NCI-H1092 treated with DMSO at 0.1 percent for 48 hours (cell line): ENCODE measurements at places on chromosomes 13 and 19.

- DNase-seq = no peak
Measured at GRCh38 chr13:58085274-58085673, 453.7 kb downstream of the PCDH17 start.

DNA sequence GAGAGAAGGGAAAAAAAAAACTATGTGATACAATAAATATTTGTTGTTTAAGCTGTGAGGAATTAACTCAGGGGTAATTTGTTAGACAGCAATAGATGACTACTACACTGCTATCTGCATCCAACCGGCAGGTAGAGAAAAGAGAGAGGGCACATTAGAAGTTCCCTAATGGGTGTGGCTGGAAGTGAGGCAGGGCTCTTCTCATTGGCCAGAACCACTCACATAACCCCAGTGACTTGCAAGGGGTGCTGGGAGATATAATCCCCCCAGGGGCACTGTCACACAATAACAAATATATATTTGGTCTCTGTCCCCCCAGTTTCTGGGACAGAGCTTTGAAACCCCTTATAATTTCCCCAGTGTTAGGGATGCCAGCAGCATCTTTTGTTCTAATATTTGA, 24.3 kb downstream of the FGF21 start:
- no peak for DNase-seq

DNA sequence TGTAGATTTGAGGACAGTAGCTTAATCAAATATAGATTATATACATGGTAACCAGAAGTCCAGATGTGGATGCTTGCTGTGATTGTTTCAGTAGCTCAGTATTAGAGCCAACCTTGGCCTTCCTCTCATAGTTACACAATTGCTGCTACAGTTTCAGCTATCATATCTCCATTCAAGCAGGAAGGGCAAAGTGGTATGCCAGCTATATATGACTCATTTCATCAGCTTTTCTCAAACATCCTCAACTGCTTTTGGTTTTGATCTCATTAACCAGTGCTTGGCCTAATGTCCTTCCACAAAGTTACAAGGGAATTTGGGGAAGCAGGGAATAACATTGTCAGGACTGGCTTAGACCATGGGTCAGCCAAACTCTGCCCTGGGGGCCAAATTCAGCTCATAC, 73.0 kb upstream of the MAB21L1 start:
- no peak for DNase-seq

GRCh38 chr13:111115965-111116521, 933 bp downstream of the ARHGEF7 start:
- DNase-seq = peak; percentile 37

DNA sequence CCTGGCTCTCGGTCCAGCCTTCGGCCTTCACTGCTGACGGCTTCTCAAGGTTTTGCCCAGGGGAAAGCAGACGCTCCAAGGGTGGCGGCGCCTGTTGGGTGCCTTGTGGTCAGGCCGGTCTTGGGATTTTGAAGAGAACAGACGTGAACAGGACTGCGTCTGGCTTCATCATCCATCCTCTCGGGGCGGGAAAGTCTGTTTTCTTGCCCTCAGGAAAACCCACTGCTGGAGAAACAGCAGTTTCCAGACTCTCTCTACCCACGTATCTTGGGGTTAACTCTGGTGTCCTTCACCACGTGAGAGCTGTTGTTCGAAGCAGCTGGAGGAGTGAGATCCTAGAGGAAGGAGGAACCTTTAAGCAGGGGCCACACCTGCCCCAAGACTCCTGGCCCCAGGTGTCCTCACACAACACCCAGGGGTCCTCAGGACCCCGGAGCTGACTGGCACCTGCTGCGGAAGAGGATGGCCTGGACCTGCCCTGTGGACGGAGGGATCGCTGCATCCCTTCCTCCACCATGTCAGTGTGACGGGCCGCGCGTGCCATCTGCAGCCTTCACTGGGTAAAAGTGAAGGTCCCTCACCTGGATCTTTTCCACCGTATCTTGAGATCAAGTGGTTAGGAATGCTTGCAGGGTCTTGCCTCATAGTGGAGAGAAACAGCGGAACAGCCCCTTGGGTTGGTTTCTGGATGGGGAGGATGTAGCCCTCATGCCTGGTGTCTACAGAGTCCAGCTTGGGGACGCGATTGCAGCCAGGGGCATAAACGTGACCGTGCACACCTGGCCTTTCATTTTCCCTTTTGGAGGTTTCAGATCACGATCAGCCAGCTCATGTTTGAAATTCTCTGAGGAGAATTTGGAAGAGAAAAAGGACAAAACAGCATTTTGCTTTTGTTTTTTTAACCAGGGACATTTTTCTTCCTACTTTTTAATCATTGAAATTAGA, 69.5 kb upstream of the MCF2L start:
- DNase-seq = no peak

DNA sequence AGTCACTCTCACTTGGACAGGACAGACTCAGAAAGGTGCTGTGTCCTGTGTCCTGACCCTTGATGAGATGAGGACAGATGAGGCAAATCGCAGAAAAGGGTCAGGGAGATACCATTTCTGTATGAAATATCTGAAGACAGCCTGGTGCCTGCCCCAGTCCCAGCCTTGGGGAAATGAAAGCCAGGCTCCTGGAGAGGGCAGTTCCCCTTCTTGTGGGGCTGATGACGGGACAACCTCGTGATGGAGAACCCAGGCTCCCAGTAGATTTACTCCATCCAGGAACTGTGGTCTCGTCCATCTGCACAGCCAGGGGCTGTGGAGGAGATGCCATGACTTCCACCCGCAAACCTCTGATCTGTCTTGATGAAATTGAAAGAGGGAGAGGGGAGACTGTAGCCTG, 13.8 kb downstream of the LILRB1 start:
- DNase-seq = no peak

GRCh38 chr13:98157188-98157587, 14.3 kb downstream of the FARP1 start:
- DNase-seq = no peak

- DNase-seq = no peak
Measured at GRCh38 chr19:53983457-53984289, 7.8 kb upstream of the CACNG6 start.

DNA sequence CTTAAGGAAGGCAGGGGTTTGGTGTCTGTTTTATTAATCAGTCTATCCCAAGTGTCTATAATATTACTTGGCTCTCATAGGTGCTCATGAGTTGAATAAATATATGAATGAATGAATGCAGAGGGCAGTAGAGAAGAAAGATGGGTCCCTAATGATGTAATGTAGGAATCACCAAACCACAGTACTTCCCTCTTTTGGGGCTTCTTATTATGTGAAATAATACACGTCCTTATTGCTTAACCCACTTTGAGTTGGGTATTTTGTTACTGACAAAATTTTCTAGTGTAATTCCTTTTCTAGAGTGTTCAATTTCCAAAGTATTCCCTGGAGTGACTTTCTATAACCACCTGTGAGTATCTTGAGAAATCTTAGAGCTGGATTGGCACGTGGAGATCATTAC, 13.2 kb downstream of the KLK5 start:
- no peak for DNase-seq

DNA sequence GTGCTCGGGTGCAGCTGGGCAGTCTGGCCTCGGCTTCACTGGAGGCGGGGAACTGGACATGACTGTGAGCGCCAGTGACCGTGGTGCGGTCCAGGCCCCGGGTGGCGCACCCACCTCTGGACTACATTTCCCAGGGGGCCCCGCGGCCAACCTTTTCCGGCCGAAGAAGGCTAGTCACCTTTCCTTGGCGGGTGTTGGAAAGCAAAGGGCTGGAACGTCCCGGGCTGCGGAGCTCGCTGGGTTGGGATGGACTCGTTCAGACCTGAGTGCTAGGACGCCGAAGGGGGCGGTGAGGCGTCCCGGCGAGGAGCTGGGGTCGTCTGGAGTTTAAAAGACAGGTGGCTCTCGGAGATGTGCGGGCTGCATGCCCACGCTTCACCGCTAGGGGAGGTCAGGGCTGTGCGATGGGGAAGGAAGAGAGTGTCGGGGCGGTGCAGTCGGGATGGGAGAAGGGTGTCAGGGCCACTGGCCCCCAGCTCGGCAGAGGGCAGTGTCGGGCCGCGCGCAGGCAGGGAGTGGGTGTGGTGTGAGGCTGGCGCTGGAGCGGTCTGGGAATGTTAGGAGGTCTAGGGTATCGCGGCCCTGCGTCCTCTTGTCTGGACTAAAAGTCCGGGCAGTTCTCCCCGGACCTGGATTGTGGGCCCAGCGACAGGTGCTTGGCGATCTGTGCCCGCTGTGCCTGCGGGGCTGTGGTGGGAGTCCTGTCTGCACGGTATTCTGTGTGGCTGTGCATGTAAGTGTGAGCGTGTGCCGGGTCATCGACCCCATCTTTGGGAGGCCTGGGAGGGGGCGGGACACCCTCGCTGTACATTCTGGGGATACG, 57.1 kb downstream of the ZNF568 start:
- peak; percentile 87 for DNase-seq

DNA sequence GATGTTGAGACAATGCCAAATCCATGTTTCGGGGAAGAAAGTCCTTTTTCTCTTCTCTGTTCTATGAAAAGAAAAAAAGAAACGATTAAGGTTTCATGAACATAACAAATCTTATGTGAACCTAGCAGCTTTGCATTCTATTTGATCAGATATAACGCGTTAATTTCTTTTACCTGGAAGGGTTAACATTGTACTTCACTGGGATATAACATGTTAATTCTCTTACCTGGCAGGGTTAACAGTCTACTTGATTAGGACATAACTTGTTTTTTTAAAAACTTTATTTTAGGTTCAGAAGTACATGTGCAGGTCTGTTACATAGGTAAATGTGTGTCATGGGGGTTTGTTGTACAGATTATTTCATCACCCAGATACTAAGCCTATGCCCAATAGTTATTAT, 68.8 kb downstream of the CPAMD8 start:
- no peak for DNase-seq

- no peak for DNase-seq
Measured at GRCh38 chr19:58213075-58213369, 15.7 kb upstream of the ZNF544 start.

DNA sequence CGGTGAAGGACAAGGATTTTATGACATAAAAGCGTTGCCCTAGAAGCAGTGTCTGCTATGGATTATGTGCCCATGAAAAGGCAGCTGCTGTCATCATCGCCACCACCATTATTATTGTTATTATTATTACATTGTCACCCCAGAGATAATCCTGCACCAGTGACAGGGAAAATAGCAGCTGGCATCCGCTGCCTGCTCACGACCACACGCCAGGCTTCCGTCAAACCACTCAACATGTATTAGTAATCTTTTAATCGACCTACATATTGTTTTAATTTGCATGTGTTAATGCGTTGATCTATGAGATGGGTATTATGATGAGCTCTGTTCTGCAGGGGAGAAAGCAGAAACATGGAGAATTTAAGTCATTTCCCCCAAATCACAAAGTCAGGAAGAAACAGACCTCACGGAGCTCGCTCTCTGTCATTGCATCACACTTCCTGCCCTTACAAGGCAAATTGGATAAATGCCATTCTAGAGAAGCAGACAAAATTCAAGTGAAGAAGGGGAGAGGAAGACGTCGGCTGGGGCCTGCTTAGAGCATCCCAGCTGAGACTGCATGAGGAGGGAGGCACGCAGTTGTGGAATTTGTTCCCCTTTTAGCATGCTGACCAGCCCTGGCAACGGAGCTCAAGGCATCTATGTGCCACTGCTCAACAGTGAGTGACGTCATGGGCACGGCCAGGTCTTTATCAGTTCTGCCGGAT, at the start of gene FFAR3:
FFAR3 (plus strand) TSS at position 594 of the 707 bp plus-strand sequence. CDS start 431 bp downstream, outside the sequence.
- DNase-seq = no peak

- no peak for DNase-seq
Measured at GRCh38 chr19:3474010-3474409, 6.3 kb downstream of the SMIM24 start.

DNA sequence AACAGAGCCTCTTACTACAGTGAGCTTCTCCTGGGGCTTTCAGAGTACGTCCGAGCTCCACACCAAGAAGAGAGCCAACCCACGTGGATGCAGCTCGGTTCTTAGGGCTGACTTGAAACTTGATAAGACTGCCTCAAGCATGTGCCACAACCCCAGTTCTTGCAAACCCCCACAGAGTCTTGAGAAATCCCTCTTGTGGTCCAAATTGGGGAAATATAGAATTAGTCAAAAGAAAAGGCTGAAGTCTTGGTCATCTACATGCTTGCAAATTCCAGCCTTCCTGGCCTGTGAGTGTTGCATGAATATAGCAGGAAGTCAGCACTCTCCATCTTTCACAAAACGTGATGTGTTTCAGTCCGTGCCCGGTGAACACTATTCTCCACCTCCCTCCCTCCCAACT, 95.2 kb downstream of the GGACT start:
- no peak for DNase-seq

DNA sequence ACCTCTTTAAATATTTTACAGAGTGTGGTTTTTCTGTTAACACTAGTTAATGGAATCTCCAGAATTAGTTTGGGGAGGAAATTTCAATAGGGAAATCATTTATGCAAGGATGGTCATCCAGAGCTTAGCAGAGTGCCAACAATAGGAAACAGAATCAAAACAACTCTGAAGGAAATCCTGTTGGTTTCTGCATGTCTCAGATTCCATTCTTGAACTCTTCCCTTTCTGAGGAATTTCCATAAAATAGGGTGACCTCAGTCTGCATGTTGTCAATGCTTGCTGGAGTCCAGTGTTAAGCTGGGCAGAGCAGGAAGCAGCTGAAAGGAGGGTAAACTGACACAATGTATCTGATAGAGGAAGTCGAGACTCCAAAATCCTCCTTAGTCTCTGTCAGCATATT, 16.9 kb downstream of the CBY2 start:
- no peak for DNase-seq

DNA sequence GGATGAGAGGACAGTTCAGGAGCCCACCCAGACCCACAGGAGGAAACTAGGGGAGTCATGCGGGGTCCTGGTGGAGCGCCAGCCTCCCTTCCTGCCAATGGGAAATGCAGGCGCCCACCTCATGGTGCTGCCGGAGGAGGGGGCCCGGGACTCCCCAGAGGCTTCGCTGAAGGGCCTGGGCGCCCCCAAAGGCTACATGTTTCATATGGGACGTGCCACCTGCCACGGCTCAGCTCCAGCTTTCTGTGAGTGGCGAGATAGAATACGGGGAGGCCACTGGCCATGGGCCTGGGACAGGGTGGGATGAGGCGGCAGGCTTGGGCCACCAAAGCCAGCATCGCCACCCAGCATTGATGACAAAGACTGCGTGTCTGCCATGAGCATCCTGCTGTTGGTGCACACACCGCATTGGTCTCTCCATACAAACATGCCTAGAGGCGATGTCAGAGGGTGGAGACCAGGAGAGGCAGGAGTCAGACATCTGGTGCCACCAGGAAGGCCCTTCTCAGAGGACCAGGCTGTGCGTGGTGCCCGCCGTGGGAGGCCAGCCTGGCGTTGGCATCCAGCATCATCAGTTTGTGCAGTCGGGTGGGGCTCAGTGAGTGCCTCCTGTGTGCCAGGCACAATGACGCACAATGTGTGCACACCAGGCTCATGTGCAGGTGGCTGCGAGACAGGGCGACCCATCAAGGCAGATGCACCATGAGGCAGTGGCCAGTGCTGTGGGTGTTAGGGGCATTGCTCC, 1.2 kb upstream of the F10 start:
- DNase-seq = no peak

GRCh38 chr13:50128428-50128931, 113.2 kb downstream of the KCNRG start:
- no peak for DNase-seq

GRCh38 chr13:43786472-43786765, 353 bp downstream of the ENOX1 start:
- DNase-seq = no peak
